ENCODE measurements at places on chromosomes 13 and 19.

- DNase-seq = no peak
Observed at GRCh38 chr13:93338906-93339305, 112.3 kb downstream of the GPC6 start.

DNA sequence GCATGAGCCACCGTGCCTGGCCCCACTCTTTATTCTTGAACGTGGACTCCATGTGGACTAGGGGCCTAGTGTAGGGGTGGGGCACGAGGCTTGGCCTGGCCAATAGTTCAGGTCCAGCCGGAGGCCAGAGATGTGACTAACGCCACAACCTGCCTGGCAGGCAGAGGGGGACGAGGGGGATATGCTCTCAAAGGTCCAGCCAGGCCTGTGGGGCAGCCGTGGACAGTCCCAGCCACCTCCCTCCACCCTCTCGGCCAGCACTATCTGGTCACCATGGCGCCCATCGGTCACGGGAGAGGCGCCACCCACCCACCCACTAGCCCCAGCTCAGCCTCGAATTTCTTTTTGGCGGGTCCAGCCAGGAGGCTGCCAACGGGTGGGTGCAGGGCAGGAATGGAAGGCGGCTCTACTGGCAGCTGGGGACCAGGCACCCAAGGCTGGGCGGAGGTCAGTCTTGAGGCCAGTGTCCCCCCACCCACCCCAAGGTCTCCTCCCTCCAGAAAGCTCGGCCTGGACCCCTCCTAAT, 2.2 kb upstream of the CERS1 start:
- DNase-seq = no peak

- DNase-seq = no peak
Observed at GRCh38 chr19:7540761-7541474, 5.4 kb downstream of the PNPLA6 start.

GRCh38 chr13:36420437-36420891, 11.8 kb upstream of the CCNA1 start:
- peak; percentile 80 for DNase-seq

DNA sequence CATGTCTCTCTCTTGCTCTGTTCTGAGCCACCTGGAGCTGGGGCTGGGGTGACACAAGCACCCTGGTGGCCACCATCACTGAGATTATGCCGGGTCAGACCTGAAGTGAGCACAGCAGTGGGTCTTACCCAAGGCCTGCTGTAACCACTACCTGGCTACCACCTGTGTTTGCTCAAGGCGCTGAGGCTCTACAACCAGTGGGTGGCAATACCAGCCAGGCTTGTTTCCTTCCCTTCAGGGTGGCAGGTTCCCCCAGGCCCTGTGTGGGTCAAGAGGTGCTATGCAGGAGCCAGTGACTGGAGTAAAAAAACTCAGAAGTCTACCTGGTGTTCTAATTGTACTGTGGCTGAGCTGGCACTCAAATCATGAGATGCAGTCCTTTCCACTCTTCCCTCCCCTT, 8.0 kb upstream of the ZNF443 start:
- DNase-seq = no peak

GRCh38 chr19:11137542-11138384, 17.8 kb downstream of the SPC24 start:
- DNase-seq = peak; percentile 75

DNA sequence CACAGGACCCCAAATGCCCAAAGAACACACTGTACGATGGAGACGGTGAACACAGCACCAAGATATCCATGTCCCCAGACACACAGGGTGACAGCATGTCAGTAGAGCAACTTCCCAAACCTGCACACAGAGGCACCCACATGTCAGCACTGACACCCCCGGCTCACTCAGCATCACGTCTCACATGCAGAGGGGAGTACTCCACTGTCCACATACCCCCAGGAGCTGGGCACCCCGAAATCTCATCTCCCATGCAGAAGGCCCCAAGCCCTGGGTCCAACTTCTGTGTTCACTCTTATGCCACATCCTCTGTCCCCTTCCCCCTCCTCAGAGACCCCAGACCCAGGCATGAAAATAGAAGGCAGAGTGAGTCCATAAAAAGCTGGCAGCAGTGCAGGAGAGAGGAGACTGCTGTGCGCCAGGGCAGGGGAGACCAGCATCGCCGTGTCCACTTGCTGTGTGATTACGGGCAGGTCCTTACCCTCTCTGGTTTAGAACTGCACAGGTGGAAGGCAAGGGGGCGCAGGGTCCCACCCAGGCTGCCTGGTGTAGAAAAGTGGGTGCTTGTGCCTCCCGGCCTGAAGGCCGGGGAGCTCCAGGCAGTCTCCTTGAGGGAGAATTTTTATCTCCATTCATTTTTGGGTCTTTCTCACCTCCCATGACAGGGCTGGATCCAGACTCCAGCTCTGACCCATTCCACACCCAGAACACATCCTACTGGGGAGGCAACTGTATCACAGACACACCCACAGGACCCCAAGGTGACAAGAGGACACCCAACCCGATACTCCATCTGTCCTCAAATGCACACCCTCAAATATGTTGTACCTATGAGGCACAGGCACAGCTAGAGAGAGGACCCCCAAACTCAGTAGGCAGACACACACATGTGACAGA, 17.0 kb downstream of the ERFL start:
- no peak for DNase-seq

GRCh38 chr13:40120288-40120687, 464.8 kb downstream of the COG6 start:
- no peak for DNase-seq

GRCh38 chr19:13930402-13930801, 7.8 kb downstream of the PODNL1 start:
- no peak for DNase-seq

DNA sequence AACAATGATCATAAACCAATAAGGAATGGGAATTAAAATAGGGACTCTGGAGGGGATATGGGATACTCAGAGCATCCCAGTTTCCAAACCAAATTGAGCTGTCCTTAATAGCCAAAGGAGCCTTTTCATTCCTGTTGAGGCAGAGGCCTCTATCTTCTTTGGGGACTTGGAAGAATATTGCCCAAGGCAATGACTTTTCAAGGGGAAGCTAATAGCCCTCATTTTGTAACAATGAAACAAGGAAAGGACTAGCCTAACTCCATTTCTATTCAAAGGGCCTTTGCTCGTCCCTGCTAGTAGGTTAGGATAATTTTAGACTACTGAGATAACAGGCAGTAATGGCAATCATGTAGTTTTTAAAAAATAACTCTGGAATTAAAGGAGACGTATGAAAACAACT, 789.8 kb upstream of the SLITRK5 start:
- DNase-seq = no peak

DNA sequence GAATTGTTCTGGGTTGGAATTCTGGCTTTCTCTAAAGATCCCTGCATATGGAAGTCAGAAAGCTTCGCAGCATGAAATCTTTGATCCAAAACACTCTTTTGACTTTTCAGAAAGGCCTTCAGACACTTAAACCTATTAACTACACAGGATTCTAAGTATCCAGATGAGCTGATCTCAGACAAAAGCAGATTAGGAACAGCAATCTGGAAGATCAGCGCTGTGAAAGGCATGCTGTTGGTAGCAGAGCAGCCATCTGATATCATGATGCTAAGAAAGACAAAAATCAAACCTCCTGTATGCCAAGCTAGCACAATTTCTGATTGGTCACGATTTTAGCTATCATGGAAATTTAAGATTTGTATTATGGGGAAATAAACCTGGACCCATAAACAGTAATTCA, 589.9 kb downstream of the GPC5 start:
- no peak for DNase-seq

DNA sequence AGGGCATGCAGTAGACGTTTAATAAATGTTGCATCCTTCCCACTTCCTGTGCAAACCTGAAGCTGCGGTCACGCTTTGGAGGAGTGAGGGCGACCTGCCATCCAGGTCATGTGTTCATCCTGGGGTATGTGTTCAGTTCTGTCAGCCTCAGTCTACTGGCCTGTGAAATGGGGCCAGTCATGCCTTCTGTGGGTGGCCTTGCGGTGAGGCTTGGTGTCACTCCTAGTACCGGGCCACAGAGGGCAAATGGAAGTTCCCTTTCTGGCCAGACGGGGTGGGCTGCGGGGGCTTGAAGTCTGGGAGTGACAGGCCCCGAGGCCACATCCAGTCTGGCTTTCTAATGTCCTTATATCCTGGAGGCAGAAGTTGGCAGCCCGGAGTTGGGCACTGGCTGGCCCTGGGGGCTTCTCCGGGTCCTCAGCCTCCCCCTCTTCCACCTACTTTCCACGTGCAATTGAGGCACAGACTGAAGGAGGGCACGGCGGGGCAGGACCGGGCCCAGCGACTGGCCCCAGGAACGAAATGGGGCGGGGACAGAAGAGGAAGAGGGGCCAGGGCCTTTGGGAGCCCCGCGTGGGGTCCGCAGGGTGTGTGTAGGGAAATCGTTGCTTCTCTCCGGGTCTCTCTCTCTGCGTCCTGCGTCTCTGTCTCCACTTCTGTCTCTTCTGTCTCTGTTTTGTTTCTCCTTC, 11.1 kb downstream of the PDE4A start:
- no peak for DNase-seq

DNA sequence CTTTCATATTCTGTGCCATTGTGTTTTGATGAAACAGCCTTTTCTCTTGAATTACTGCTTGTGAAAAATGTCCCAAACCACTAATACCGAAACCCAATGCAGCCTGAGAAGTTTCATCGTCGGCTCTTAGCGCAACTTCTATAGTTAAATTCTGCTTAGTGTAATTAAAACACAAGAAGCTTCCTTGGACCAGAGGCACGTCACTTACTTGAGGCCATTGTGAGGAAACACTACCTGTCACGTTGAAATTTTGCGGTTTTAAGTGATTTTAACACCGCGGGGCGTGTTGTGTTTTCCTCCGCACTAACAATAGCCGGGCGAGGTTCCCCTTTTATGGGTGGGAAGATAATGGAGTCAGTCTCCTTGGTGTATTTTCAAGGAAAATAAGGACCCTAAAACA, 70.9 kb downstream of the GGACT start:
- no peak for DNase-seq

- no peak for DNase-seq
Observed at GRCh38 chr13:90015565-90016507, 1331.7 kb upstream of the MIR17HG start.

- no peak for DNase-seq
Observed at GRCh38 chr19:10289836-10290356, at the start of gene ICAM5. Gene ICAM5, plus strand, starts transcription at chr19:10289952. Its CDS starts 92 bp downstream, at chr19:10290044.

GRCh38 chr19:30165228-30165813, 206.9 kb upstream of the ZNF536 start:
- DNase-seq = no peak

DNA sequence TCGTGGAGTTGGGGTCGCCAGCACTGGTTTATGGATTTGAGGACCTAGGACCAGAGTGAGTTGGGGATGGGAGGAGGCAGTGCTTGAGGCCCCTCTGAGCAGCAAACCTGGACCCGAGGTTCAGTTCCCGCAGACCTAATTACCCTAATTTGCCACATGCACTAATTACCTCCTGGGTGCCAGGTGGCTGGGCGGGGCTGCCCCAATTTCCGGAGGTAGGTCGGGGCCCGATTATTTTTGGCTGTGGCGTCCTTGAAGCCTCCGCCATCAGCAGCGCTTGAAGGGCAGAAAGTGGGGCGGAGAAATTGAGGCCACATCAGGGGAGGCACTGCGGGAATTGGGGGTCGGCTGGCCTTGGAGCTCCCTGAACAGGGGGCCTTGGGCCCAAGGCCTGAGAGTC, 5.9 kb upstream of the HOMER3 start:
- no peak for DNase-seq

DNA sequence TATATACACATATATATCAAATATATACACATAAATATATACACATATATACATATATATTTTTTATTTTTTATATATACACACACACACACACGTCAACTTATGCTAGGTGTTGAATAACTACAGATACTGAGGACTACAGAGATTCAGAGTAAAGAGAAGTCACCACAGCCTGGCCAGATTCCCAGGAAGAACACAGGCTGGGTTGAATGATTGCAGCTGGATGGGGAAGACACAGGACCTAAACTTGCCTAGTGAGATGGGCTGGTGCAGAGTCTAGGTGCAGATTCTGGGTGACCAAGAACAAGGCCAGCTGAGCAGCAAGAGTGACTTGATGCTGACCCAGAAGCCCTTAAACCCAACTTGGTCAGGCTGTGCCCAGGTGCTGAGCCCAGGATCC, 241.3 kb downstream of the KCTD12 start:
- DNase-seq = no peak

- DNase-seq = no peak
Observed at GRCh38 chr13:68745502-68745901, 1362.1 kb upstream of the ATXN8OS start.

- no peak for DNase-seq
Observed at GRCh38 chr19:33671211-33671610, 49.5 kb downstream of the CHST8 start.

GRCh38 chr19:41745756-41746155, 9.6 kb upstream of the CEACAM6 start:
- no peak for DNase-seq

DNA sequence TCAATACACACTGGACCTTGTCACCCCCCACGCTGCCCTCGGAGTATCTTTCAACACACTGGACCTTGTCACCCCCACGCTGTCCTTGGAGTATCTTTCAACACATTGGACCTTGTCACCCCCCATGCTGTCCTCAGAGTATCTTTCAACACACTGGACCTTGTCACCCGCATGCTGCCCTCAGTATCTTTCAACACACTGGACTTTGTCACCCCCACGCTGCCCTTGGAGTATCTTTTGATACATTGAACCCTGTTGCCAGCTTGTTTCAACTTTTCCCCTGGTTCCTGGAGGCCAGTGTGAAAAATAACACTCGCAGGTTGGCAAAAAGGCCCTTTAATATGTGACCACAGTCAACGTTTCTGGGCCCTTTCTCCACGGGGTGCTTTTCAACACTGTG, 247.8 kb downstream of the TEX29 start:
- DNase-seq = no peak

- DNase-seq = no peak
Observed at GRCh38 chr13:24500977-24501376, 11.6 kb downstream of the PARP4 start.

GRCh38 chr13:110272651-110273050, 34.3 kb downstream of the COL4A1 start:
- DNase-seq = no peak

DNA sequence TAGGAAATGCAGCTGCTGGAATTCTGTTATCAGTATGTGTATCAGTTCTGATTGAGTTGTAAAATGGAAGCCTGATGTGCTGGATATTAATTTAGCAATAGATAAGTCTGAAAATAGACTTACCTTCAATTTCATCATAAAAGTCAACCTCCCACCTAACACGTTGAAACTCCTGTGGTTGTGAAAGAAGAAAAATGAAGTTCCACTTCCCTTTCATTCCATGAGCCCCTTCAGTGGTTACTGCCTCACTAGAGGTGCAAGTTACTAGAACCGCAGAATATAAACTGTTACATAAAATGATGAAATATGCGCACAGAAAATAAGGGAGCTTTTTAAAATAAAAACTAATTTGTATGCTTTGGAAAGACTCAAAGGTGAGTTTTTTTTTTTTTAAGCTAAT, 249.2 kb downstream of the SHISA2 start:
- no peak for DNase-seq

Measured in pons (tissue), 1 donor.